B cell (primary cell): ENCODE measurements at places on chromosomes 11 and 22. TPM values are rescaled to one million over a fixed set of nuclear protein-coding genes. Genes with fewer than 3 reads are reported as not detected.
A peak's percentile ranks its signal among the peaks of the same experiment; 100 is the strongest.

GRCh38 chr11:69864686-69865661, 45.8 kb upstream of the FGF3 start:
- DNase-seq: no peak

IL10RA gene
- polyA plus RNA-seq: 64.1 and 73.3 TPM in 2 replicates

GRCh38 chr11:10725114-10725906, 25.7 kb upstream of the CTR9 start:
- DNase-seq: no peak

- DNase-seq: no peak
Observed at GRCh38 chr11:55697817-55698216, 35.8 kb downstream of the OR4C6 start.

MS4A7 gene
- 10.6 and 16.8 TPM in 2 replicates for polyA plus RNA-seq

GRCh38 chr11:78684377-78684776, 109.7 kb upstream of the NARS2 start:
- no peak for DNase-seq

CLDN5 gene
- polyA plus RNA-seq: 0.12 TPM in 1 of 2 replicates, not detected in the other

CASP1 gene
- 17.7 and 28.4 TPM in 2 replicates for polyA plus RNA-seq

APOL3 gene
- 55.0 and 67.0 TPM in 2 replicates for polyA plus RNA-seq

DNA sequence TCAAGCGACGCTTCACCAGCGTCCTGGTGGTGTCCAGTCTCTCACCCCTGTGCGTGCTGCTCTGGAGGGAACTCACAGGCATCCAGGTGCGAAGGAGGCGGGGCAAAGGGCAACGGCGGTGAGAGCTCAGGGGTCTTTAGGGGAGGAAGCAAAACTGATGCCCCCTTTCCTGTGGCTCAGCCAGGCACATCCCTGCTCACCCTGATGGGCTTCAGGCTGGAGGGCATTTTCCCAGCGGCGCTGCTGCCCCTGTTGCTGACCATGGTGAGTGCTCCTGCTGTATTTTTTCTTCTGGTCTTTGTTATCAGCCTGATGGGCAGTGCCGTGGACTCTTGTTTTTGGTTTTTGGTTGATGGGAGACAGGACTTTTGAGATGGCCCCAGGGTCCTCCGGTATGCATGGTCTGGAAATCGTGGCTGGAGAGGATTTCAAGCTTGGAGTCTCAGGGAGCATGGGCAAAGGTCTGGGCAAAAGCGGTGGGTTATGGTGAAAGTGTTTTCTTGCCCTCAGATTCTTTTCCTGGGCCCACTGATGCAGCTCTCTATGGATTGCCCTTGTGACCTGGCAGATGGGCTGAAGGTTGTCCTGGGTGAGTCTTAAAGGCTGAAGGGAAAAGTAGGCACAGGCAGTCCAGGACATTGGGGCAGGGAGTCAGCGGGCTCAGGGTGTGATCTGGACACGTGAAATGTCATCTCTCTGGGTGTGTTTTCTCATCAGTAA, 695 bp downstream of the RCE1 start:
- peak; percentile 8 for DNase-seq

POTEH gene
- 0.24 TPM in 1 of 2 replicates, not detected in the other for polyA plus RNA-seq

RIMBP3B gene
- polyA plus RNA-seq: not detected in 2 replicates

DNA sequence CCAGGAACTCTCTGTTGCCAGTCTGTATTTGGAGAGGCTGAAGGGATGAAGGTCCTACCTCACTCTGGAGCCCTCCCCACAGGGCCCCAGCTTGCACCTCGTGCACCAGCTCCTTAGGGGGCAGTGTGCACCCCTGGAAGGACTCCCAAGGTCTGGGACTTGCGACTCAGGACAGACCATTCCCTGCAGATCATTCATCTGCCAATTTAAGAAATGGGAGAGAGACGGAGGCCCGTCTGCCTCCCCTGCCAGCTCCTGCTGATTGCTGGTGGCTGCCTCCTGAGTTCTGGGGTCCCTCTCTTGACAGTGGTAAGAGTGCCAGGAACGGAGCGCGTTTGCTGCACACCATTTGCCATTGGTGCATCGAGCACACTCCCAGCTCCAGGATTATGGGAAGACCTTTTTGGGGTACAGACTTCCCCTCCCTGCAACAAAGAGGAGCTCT, 27.4 kb upstream of the MALAT1 start:
- peak; percentile 47 for DNase-seq

- no peak for DNase-seq
Observed at GRCh38 chr11:76201672-76202412, 4.5 kb downstream of the WNT11 start.

SAA1 gene
- polyA plus RNA-seq: not detected in 2 replicates

- DNase-seq: no peak
Observed at GRCh38 chr22:36816339-36816635, 548 bp downstream of the PVALB start.

DNA sequence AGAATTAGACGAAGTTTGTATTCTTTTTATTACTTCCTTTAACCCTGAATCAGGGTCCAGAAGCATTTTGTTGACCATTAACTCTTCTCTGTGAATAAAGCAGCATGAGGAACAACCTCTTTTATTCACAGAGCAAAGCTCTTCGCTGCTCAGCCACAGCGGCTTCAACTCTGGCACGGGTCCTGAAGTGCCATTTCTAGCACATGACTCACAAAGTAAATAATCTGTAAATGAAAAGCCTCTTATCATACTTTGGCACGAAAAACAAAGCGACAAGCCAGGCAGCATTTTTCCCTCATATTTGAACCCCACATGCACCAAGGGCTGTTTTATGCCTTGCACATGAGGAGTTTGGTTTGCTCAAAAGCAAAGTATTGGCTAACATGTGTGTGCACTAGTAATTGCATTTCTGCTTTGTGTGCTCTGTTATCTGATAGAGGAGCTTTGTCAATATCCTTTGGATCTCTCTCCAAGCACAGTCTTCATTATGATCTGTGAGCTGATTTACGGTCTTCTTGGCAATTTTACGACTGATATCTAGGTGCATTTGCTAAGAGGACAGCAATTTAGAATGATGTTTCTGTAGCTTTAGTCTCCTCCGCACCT, 33.0 kb upstream of the APOBEC3A start:
- no peak for DNase-seq

DNA sequence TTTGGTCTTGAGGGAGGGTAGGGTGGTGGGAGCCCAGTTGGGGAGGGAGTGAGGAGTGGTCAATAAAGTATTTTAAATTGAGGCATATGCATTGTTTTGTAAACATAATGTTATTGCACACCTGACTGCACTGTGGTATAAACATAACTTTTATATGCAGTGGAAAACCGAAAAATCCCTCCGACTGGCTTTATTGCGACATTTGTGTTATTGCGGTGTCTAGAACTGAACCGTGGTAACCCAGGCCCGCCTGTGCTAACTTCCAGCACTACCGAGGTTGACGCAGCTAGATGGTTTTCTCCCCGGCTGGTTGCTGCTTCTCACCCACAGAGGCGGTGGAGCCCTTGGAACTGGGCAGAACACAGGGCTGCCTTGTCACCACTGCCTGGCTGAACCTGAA, 7.6 kb upstream of the RNH1 start:
- no peak for DNase-seq

NTM gene
- not detected in 2 replicates for polyA plus RNA-seq

- no peak for DNase-seq
Observed at GRCh38 chr11:35632301-35632700, 14.0 kb downstream of the FJX1 start.

GRCh38 chr11:112795911-112796649, 165.1 kb upstream of the NCAM1 start:
- DNase-seq: no peak
